ENCODE measurements at places on chromosomes 7 and 10. TPM values are rescaled to one million over a fixed set of nuclear protein-coding genes. Genes with fewer than 3 reads are reported as not detected.

Gene CTTNBP2
- 2.0 TPM for total RNA-seq

Gene VWDE
- total RNA-seq: not detected

Gene SUN3
- not detected for total RNA-seq

Gene PRTFDC1
- 2.6 TPM for total RNA-seq

Gene H2BK1
- total RNA-seq: not detected

Gene CPN1
- not detected for total RNA-seq

Gene GRID2IP
- not detected for total RNA-seq

Gene TPST1
- 6.5 TPM for total RNA-seq

Gene OR2A12
- not detected for total RNA-seq

Gene LLCFC1
- total RNA-seq: not detected

Gene ACTR3C
- total RNA-seq: 3.5 TPM

Gene CALCR
- not detected for total RNA-seq

Gene NAPEPLD
- 11.0 TPM for total RNA-seq

Gene ZFAND2A
- 8.8 TPM for total RNA-seq

Gene EPO
- not detected for total RNA-seq

Gene LUC7L2
- total RNA-seq: 49.6 TPM

Gene SORBS1
- total RNA-seq: 1,173 TPM

Gene TCERG1L
- not detected for total RNA-seq

Gene TMEM178B
- 18.5 TPM for total RNA-seq

Gene FZD8
- total RNA-seq: 3.0 TPM

Gene PLCE1
- total RNA-seq: 36.9 TPM

Gene ASIC3
- total RNA-seq: 3.2 TPM

Gene RBM28
- 28.6 TPM for total RNA-seq

Gene ASB10
- 30.0 TPM for total RNA-seq

Gene SHTN1
- 2.5 TPM for total RNA-seq

Gene FFAR4
- 0.12 TPM for total RNA-seq

Gene SLC13A1
- total RNA-seq: not detected
